ENCODE measurements at places on chromosomes 11 and 22.
A peak's percentile ranks its signal among the peaks of the same experiment; 100 is the strongest.

DNA sequence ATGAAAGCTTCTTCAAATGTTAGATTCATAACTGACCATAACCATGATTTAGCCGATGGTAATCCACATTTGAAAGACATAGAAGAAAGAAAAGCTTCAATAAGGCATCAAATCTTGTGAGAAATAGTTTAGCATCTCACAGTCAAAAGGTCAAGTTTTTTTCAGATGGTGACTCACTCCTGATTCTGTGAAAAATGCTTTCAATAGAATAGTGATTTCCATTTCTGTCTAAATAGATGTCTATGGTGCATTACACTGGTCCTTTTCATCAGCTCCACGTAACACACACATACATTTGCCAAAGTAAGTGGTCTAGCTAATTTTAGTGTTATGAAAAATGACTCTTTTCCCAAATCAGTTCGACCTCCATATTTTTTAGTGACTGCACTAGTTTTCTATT is 139.2 kb downstream of the LRRC4C start:
- no peak for DNase-seq

- no peak for DNase-seq
These were observed 52.6 kb upstream of the ADA2 start for GRCh38 chr22:17271711-17272451.

DNA sequence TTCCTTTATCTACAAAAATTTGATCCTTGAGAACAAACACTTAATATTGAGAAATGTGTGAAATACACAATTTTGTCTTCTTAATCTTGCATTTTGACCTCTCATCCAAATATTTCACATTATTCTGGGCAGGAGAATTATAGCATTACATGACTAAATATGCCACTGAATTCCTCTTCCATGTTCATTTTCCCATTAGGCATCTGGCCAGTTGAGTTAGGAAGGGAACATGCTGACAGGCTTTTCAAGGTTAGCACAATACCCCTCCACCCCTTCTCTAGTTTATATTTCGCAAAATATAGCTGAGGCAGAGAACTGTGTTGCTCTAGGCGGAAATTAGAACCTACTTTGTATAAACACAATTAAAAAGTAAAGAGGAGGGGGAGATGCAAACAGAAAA is 271.7 kb upstream of the ZC3H12C start:
- DNase-seq: no peak

GRCh38 chr11:36098087-36098486 is 154.2 kb downstream of the LDLRAD3 start:
- no peak for DNase-seq

DNA sequence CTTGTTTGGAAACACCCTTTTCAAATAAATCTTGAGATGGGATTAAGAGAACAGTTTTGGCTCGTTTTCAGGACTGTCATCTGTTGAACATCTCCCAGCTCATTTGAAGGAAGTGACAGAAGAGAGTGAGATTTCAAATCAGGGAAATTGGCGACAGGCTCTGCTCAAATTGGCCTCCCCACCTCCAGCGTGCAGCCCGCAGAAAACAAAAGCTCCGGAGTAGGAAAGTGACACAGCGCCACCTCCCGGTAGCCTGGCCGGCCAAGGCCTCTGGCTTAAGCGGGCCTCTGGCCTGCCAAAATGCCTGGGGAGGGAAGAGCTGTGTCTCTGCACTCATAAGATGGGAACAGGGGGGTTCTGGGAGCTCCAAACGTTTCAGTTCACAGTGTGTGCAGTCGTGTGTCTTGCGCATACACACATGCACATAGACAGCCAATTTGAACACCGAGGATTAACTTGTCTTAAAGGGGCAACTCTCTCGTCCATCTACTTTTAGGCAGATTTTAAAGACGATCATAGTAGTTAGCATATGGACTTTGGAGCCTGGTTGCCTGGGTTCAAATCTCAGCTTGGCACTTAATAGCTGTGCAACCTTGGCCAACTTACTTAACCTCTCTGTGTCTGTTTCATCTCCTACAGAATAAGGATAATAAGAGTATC is 132.7 kb upstream of the RCN1 start:
- DNase-seq: peak; percentile 73

- DNase-seq: no peak
These were observed 252 bp downstream of the APOL2 start for GRCh38 chr22:36239150-36239400.

DNA sequence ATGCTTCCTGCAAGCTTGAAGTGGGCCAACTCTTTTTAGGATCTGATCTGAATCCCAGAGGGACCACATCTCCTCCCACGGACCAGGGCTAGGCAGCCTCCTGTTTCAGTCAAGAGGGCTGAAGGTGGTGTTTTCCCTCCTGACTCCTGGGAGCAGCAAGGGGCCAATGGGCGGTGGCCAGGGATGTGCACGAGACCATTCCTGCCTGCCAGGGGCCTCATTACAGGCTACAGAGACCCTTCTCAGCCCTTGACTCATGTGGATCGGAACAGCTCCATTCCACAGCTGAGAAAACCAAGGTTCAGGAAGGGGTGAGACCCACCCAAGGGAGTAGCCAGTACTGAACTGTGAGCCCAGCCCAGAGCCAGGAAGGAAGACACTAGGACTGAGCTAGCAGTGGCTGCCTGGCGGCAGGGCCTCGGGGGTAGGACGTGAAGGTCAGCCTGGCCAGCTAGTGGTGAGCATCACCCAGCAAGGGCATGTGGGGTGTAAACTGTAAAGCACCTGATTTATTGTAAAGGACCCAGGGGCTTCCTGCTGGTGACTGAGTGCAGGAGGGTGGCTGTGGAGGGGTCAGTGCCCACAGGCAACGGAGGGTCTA is 3.4 kb upstream of the P2RY6 start:
- DNase-seq: no peak

DNA sequence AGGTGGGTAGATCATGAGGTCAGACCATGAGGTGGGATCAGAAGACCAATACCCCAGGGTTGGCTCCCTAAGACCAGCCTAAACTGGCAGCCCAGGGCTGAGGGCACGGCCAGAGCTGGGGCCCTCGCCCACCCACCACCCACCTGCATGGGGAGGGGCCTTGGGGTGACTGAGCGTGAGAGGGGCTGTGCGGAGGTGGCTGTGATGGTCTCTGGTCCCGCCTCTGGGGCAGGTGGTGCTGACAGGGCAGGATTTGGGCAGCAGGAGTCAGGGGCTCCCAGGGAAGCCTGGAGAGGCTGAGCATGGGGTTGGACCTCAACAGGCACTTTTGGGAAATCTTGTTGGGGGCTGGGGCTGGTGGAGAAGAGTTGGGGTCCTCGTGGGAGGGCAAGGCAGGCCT is 39.8 kb upstream of the MUC5AC start:
- no peak for DNase-seq

DNA sequence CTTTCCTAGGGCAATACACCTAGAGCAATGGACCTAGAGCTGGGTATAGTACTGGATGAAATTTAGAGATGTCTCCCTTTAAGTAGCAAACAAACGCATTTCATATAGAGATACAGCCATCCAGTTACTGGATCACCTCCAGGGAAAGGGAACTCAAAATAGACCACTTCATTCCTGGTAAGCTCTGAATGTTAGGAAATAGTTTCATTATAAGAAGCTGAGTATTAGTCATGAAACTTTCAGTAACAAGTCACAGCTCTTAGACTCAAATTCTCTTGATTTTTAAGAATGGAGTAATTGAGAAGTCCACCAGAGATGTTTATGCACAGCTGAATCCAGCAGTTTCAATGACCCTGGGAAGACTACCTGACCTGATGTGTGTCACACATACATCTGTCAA is 221.9 kb downstream of the FAM76B start:
- no peak for DNase-seq

- no peak for DNase-seq
These were observed 16.2 kb upstream of the EIF4G2 start for GRCh38 chr11:10824888-10825287.

- DNase-seq: no peak
These were observed 100.0 kb downstream of the GRIK4 start for GRCh38 chr11:120611581-120611980.

DNA sequence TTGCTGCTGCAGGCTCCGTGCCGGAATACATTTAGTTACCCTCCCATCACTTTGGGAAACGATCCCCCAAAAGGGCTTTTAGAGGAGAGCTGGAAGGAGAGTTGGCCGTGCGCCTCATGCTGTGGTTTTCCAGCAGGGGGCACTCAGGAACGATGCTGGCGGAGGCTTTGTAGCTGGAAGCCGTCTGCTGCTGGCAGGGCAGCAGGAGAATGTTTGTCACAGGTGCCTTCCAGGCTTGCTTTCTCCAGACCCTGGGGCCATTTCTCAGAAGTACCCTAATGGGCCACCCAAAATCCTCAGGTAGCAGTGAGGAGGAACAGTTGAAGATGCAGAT is 30.0 kb upstream of the CABP7 start:
- peak; percentile 60 for DNase-seq

GRCh38 chr11:65552388-65552951 is 5.7 kb downstream of the LTBP3 start:
- DNase-seq: no peak

GRCh38 chr11:97622795-97623194 is 1233.0 kb downstream of the JRKL start:
- no peak for DNase-seq

- no peak for DNase-seq
These were observed 29.1 kb downstream of the NFRKB start for GRCh38 chr11:129866311-129866710.

- no peak for DNase-seq
These were observed 14.3 kb upstream of the PDE2A start for GRCh38 chr11:72688486-72688885.

GRCh38 chr11:16856022-16856471 is 117.6 kb downstream of the C11orf58 start:
- DNase-seq: no peak
